ENCODE measurements at places on chromosomes 5 and 9.
A peak's percentile ranks its signal among the peaks of the same experiment; 100 is the strongest.

DNA sequence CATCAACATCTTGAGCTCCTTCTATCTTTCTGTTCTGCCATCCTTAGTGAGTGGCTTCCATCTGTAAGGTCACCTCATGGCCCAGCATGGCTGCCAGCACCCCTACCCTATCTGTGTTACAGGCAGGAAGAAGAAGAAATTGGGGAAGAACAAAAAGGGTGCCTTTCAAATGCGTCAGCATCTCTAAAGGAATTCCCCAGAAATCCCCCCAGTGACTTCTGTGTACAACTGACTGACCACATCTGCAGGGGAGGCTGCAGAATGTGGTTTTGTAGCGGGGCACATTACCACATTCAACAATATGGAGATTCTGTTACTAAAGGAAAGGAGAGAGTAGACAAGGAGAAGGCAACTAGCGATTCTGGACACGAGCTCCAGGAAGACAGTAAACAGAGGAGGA is 40.1 kb downstream of the ALG2 start:
- no peak for DNase-seq

- no peak for DNase-seq
These were observed 107.2 kb downstream of the ZFAND5 start for GRCh38 chr9:72257814-72258213.

GRCh38 chr9:126489581-126490213 is 124.0 kb upstream of the LMX1B start:
- no peak for DNase-seq

DNA sequence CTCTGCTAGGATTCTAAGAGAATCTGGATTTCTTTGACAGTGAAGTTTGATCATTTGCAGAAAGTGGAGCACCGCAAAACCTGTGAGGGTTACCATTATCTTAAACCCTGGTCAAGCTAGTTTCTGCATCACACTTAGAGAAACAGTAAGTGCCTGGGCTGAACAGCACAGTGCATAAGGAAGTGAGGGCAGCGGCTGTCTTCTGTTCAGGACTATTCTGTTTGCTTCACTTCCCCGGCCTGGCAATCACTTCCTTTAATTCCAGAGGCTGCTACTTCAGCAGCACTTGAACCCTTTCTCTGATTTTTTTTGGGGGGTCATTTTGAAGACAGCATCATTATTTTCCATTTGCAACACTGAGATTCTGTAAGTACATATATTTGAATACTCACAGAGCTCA is 32.0 kb downstream of the SEMA6A start:
- no peak for DNase-seq

GRCh38 chr9:8762479-8763085 is 963.0 kb upstream of the DMAC1 start:
- no peak for DNase-seq

DNA sequence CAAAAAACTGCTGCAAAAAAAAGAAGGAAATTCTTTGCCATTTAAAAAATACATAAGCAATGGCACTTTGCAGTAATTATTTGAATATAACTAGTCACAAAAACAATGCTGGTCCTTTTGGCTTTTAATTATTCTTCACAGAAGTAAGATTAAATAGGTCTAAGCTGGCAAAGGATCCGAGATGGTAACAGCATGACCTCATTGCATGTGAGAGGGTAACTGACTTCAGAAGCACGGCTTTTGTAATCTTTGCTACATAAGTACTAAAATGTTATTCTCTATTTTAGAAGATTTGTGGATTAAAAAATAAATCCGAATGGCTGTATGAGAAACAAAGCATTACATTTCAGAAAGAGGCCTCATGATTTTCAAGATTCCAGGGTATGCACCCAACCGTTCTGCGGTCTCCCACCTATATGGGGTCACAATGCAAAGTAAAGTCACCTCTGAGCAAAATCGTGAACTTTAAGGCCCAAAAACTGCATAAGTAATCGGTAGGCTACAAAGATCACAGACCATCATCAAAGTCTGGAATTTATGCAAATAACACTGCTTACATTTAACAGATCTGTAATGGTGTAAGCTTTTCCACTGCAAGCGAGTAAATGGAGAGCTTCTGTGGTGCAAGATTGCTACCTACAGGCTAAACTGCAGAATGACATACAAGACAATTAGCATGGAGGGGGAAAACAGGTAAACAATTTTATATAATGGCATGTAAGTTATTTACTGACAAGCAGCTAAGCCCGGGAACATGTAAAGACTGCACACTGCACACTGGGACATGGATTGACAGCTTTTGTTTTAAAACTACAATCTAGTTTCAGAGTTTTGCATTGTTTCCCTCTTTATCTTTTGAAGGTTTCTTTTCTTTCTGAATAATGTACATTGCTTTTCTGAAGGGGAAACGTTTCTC is 231.6 kb downstream of the SLF1 start:
- DNase-seq, result no peak

DNA sequence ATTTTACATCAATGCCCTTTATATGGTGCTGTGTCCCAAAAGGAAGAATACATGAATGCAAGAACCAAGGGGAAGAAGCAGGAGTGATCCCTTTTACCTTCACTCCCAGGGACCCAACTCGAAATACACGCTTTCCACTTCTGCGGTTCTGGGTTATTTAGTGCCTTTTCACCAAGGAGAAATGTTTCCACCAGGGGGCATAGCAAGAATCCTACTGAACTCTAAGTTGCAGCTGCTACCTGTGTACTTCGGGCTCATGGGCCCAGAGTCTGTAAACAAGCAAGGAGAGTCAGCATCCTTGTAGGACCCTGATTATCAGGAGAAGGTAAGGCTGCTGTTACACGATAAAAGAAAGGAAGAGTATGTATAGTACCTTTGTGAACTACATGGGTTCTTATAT is 45.7 kb downstream of the DPYSL3 start:
- DNase-seq, result no peak

DNA sequence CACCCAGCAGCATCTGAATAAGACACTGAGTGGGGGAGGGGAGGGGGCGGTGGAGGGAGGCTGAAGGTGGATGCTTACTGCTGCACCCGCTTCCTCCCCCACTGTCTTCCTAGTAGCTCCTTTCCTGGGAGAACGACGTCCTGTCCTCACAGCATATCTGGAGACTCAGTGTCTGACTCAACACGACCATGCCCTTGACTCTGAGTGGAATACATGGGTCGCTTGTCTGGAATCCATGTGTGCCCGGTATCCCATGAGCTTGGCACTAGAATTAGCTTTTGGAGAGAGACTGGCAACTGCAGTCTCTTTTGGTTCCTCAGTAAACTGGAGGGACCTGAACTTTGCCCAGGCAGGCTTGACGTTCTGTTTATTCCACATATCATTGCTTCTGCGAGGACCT is 125.4 kb upstream of the FAM120A start:
- DNase-seq, result no peak

DNA sequence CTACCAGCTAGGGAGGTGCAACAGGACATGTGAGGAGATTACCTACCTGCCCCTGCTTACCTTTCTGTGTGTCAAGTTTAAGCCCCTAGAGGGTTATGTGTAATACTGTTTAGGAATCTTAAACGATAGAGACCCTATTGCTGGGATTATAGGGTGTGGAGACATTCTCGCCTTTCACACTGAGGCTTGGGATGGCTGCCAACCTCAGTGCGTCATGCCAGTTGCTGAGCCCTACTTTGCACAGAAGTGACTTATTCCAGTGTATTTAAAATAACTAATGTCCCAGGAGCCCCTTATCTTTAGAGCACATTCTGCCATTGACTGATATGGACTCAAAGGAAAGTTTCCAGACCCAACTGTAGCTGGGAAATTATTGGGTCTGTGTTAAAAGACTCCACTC is 76.6 kb upstream of the XPA start:
- no peak for DNase-seq

- DNase-seq, result no peak
These were observed 131.7 kb upstream of the TARS1 start for GRCh38 chr5:33309068-33309467.

- no peak for DNase-seq
These were observed 28.8 kb upstream of the RASGRF2 start for GRCh38 chr5:80931411-80931810.

- no peak for DNase-seq
These were observed 323.7 kb upstream of the RPS23 start for GRCh38 chr5:82601861-82602260.

DNA sequence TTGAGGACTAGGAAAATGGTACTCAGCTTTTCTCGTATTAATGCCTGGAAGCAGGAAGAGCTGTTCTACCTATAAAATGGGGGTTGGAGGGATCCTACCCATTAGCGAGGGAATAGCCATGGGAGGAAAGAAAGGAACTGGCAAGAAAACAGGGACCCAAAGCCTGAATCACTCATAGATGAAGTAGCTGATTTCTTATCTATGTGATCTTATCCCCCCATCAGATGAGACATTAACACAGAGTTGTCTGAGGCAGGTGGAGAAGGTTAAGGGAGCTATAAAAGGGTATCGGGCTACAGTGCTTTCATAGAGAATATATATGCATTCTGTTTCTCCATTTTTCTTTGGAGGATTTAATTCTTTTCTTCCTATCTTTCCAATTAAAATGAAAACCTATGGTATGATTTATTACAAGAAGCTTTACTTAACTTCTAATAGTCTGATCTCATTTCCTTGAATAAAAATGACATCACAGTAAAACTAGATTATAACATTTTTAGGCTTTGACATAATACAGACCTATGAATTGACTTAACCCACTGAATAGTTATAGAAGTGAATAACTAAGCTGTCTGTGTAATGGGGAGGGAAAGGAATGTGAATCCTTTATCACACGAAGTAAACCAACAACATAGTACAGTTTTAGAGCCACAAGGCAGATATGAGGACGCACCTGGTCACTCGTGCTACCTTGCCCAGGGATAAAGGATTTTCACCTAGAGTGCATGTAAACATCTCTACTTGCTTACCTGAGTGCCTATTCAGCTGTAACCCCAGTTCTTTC is 39.0 kb downstream of the IQGAP2 start:
- no peak for DNase-seq

- no peak for DNase-seq
These were observed 340.6 kb downstream of the CAAP1 start for GRCh38 chr9:26551971-26552370.

GRCh38 chr9:130243015-130243881 is 22.3 kb upstream of the HMCN2 start:
- peak; percentile 72 for DNase-seq

GRCh38 chr5:174690271-174690670 is 34.1 kb upstream of the MSX2 start:
- no peak for DNase-seq

GRCh38 chr9:21507483-21507790 is 25.3 kb upstream of the IFNE start:
- no peak for DNase-seq

DNA sequence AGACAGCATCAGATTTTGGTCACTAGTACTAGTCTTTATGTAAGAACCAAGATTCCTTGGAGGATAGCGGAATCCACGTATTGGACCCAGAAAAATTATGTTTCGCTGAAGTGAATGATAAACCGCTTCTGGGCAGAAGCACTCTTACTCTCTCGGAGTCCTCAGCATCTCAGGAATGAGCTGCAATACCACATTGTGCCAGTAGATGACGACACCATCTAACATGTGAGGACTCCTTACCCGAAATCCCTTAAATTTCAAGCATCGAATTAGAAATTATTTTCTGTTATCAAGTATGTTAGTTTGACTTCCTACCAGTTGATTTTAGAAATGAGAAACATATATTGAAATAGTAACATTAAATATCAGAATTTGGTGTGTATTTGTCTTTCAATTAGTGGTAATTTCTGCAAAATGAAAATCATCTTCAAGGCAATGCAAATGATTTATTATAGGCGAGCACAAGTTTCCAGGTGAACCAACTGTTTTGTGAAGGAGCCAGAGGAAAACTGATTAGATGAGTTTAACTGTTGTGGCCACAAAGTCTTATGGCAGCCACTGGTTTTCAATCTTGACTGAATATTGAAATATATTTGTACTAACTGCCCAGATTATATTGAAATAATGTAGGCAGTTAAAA is 66.0 kb upstream of the CAMK4 start:
- peak; percentile 54 for DNase-seq

GRCh38 chr9:12652973-12653372 is 40.2 kb upstream of the TYRP1 start:
- no peak for DNase-seq

- no peak for DNase-seq
These were observed 215.9 kb downstream of the NXNL2 start for GRCh38 chr9:88750832-88751360.

DNA sequence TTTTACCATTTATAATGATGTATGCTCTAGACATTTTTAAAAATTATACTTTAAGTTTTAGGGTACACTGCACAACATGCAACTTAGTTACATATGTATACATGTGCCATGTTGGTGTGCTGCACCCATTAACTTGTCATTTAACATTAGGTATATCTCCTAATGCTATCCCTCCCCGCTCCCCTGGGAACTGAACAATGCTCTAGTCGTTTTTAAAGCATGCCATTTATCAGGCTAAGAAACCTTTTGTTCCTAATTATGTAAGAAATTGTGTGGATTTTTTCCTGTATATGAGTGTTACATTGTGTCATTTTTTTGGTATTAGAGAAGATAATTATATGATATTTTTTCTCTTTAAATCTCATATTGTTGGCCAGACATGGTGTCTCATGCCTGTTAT is 72.8 kb upstream of the SGCD start:
- DNase-seq, result no peak

- no peak for DNase-seq
These were observed 98.8 kb downstream of the LHX2 start for GRCh38 chr9:124110307-124110915.

GRCh38 chr5:87411973-87412629 is 629 bp downstream of the CCNH start:
- peak; percentile 1 for DNase-seq

GRCh38 chr9:117719161-117719920 is 15.1 kb downstream of the TLR4 start:
- no peak for DNase-seq

DNA sequence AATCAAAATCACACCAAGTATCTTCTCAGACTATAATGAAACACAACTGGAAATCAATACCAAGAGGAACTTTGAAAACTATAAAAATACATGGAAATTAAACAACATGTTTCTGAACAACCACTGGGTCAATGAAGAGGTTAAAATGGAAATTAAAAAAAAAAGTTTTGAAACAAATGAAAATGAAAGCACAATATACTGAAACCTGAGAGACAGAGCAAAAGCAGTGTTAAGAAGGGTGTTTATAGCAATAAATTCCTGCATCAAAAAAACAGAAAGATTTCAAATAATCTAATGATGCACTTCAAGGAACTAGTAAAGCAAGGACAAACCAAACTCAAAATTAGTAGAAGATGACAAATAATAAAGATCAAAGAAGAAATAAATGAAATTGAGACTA is 92.0 kb downstream of the TMEM232 start:
- no peak for DNase-seq

DNA sequence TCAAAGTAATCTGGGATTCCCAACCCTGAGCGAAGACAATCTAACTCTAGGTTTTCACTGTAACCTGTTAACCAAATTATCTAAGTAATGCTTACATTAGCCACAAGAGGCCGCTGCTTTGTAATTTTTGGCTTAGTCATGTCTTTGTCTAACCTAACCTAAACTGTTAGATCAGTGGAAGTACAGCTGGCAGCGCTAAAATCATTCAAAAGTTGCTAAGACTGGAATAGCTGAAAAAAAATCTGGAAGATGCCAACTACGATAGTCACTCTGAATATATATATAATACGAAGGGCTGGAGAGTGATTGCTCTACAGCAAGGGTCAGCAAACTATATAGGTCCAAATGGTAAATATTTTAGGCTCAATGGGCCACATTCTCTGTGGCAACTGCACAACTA is 60.2 kb downstream of the FBXO38 start:
- DNase-seq, result no peak

- no peak for DNase-seq
These were observed 15.0 kb downstream of the PJA2 start for GRCh38 chr5:109394806-109395205.

- no peak for DNase-seq
These were observed 278.0 kb downstream of the ZSWIM6 start for GRCh38 chr5:61609840-61610677.
